ENCODE measurements at places on chromosomes 4 and X. TPM values are rescaled to one million over a fixed set of nuclear protein-coding genes. Genes with fewer than 3 reads are reported as not detected.

Gene XAGE3
- not detected for total RNA-seq

Gene GRIA2
- total RNA-seq = not detected

Gene C4orf50
- not detected for total RNA-seq

Gene RAB33A
- total RNA-seq = 22.6 TPM

Gene RHOH
- 112 TPM for total RNA-seq

Gene TGIF2LX
- not detected for total RNA-seq

Gene METAP1
- 68.7 TPM for total RNA-seq

Gene APELA
- total RNA-seq = not detected

Gene PRDM8
- 1.3 TPM for total RNA-seq

Gene JCHAIN
- not detected for total RNA-seq

Gene HHIP
- total RNA-seq = not detected

Gene ARHGAP6
- total RNA-seq = not detected

GRCh38 chr4:7487998-7488671, 53.4 kb upstream of the PSAPL1 start:
- DNase-seq = no peak

GRCh38 chr4:78018271-78019049, 38.7 kb upstream of the FRAS1 start:
- no peak for DNase-seq

GRCh38 chr4:165971933-165972332, 98.9 kb downstream of the TLL1 start:
- no peak for DNase-seq

GRCh38 chrX:117835034-117835433, 281.6 kb downstream of the KLHL13 start:
- DNase-seq = no peak

- peak; percentile 21 for DNase-seq
Measured at GRCh38 chr4:67658302-67658701, 42.7 kb downstream of the UBA6 start.

GRCh38 chr4:179097741-179098140, 1655.5 kb upstream of the AGA start:
- no peak for DNase-seq

GRCh38 chrX:38563030-38563429, 1.7 kb downstream of the TSPAN7 start:
- no peak for DNase-seq

- DNase-seq = no peak
Measured at GRCh38 chrX:43753637-43754036, 97.5 kb downstream of the MAOA start.

DNA sequence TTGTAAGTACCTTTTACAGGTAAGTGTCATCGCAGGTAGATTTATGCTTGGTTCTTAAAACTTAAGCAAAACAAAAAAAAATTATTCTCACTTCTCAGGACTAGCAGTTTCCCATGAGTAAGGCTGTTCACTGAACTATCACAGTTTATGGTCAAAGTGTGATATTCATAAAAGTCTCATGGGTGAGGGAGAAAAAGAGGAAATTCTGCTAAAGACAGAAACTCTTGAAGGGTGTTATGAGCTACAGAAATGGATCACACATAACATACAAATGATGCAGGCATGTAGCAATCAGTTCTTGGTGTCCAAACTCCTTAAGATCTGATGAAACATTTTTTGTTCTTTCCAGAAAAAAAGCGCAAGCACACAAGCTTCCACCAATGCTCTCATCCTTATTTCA, 8.5 kb downstream of the RAB9A start:
- DNase-seq = no peak

DNA sequence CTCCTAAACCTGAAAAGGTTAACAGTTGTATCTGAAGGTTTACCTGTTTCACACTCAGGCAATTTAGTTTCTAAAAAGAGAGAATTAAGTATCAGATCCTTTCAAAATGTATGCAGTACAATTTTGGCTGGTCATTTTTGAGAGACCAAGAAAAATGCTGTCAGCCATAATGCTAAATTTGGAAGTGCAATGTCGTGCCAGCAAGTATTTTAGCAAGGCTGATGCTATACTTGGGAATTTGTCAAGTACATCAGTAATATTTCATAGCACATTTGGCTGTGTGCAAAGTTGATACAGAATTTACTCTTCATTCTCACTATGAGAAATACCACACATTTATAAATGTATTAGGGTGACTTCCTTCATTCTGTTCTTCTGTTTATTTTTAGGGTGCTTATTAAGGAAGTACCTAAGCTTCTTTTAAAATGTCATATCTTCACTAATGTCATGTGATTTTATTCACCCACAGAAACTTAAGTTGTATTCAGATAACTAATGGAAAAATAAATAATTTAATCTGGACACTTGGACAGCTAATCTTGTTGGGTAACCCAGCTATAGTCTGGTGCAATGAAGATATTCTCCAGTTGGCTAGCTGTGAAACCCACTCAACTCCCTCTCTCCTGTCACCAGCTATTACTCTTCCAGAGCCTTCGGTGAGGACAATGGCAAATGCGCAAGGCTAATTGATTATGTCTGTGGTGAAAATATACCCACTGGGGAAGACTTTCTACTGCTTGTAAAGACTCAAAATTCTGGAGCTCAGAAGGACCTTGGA, 84.2 kb upstream of the TLL1 start:
- DNase-seq = no peak

DNA sequence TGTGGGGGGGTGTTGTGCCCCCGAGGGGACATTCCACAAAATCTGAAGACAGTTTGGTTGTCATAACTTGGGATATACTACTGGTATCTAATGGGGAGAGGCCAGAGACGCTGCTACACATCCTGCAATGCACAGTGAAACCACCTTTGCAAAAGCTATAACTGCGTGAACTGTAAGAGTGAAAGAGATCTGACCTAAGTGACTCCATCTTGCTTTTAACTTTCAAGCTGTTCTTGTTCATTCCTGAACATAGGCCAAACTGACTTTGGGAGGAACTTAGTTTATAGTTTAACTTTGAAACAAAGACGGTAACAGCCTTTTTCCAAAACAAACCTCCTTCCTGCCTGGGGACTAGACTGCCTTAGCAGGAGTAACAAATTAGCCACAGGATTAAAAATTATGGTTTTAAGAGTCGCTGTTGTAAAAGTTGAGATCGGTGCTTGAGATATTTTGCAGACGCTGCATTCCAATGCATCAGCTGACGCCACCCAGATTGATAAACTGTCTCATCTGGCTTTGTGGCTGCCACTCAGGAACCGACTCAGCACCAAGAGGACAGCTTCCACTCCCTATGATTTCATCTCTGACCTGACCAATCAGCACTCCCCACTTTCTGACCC, 70.9 kb downstream of the ATXN3L start:
- no peak for DNase-seq

DNA sequence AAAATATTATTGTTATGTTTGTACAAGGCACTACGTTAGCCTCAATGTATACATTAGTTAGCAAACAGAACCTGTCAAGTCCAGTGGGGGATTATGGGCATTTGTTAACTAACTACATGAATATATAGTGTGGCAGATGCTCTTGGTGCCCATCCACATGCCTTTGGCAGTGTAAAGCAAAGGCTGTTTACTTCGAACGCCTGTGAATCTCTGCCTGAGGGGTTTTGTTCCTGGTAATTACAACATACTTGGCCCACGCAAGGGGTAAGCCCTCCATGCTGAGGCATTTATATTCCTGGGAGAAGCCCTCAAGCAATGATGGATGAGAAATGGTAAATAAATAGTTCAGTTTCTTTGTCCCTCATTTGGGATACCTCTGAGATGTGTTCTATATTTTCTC, 119.7 kb downstream of the IL1RAPL1 start:
- DNase-seq = no peak

- no peak for DNase-seq
Measured at GRCh38 chr4:74738464-74739143, 55.7 kb downstream of the BTC start.

DNA sequence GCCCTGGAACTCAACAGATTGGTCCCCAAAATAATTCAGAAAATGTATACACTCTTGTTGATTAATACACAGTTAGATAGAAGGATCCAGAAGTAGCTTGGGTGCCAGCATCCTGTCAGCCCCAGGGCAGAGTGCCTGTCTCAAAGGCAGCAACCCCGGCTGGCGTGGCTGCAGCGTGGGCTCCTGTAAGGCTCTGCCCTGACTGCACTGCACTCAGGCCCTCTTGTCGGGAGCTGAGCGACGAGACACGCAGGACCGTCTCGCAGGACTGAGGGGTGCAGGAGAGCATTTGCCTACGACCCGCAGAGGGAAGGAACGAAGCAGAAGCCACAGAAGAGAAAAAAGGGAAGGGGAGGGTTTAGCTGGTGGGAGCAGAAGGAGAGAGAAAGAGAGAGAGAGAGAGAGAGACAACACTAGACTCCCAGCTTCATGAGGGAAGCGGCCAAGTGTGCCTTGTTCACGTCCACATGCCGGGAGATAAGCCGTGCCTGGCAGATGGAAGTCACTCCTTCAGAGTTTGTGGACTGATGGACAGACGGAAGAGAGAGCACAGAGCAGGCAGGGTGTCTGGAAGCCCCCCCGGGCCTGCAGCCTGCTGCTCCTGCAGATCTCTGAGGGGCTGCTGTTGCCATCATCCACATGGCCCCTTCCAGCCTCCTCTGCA, 38.7 kb upstream of the HELT start:
- DNase-seq = no peak

DNA sequence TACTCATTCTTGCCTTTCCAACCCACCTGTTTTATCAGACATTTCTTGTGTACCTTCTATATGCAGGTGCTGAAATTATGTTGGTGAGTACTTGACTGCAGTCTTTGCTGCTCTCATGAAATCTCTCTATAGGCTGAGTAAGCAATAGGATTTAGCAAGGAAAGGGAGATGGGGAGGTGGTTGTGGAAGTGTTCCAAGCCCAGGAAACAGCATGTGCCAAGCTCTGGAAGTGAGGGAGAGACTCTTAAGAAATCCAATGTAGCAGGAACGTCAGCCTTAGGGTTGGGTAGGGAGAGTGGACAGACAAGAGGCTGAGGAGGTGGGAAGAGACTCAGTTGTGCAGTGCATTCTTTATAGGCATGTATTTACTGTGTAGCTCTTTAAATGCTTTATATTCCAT, 5.6 kb downstream of the SEPTIN11 start:
- no peak for DNase-seq

- DNase-seq = no peak
Measured at GRCh38 chr4:14615671-14616070, 386.6 kb upstream of the CPEB2 start.

DNA sequence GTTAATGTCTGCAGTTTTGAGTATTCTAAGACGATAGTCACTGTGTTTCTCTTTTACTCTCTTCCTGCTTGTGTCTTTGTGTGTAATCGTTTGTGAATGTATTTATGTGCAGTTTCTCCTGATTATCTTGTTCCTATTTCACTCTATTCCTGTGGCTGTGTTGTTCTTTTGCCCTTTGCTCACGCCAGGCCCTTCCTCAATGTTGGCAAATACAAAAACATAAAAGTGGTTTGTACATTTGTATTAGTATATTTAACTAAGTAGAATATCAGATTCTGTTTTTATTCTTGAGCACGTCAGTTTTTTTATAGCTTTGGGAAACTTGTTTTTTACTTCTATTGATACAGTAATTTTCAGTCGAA, 107.6 kb upstream of the BMPR1B start:
- no peak for DNase-seq

DNA sequence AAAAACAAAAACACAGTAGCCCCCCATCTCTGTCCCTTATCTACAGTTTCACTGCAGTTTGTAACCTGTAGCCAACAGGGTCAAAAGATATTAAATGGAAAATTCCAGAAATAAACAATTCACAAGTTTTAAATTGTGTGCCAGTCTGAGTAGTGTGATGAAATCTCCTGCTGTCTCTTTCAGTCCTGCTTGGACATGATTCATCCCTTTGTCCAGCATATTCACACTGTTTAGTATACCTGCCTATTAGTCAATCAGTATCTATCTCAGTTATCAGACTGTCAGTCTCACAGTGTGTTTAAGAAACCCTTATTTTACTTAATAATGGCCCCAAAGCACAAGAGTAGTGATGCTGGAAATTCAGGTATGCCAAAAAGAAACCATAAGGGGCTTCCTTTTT, 21.9 kb downstream of the CNOT6L start:
- DNase-seq = no peak

GRCh38 chr4:24141836-24142235, 252.0 kb upstream of the PPARGC1A start:
- no peak for DNase-seq

GRCh38 chr4:138953961-138954371, 61.6 kb upstream of the NOCT start:
- DNase-seq = no peak

GRCh38 chr4:19314116-19314515, 937.6 kb upstream of the SLIT2 start:
- no peak for DNase-seq

DNA sequence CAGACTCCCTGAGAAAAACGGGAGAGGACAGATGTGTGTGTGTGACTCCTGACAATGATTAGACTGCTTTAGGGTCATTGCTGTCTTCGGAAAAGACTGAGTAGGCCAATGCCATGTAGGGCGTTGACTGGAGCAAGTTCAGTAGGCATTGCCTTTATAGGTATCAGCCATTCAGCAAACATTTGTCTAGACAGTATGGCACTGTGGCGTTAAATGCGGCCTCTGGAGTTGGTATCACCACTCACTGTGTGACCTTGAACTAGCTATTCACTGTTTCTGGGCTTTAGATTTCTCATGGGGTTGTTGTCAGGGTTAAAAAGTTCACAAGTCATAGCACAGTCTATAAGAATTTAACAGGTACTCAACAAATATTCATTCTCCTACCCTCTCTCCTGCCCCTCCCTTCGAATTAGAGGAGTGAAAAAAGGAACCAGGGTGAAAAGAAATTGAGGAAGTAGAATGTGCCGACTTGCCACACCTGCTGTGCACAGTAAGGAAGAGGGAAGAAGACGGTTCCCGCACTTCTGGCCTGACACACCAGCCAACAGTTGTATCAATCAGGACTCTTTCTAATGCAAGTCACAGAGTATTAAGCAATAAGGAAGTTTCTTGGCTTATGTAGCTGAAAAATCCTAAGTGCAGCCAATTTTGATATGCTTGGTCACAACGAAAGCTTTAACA, 83.2 kb upstream of the PLAC8 start:
- DNase-seq = no peak

DNA sequence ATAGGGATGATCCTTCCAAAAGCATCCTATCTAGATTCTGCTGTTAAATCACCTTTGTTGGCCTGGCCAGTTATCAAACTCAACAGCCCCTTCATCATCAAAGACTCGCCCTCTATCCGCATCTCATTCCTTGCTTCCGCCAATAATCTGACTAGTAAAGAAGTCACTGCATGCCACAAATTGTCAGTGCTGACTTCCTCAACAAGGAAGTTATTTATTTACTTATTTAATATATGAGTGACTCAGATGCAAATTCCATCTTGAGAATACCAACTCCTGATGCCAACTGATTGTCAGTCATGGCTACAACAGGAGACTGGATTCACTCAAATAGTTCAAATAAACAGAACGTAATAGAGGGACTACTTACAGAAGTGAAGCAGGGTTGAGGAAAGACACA, 283.8 kb downstream of the TRIML1 start:
- no peak for DNase-seq

All from activated naive CD8-positive, alpha-beta T cell treated with anti-CD3 and anti-CD28 coated beads for 36 hours (primary cell).